ENCODE measurements at places on chromosomes 1 and 21.

GRCh38 chr1:219113261-219113660, 60.4 kb upstream of the LYPLAL1 start:
- DNase-seq = no peak

DNA sequence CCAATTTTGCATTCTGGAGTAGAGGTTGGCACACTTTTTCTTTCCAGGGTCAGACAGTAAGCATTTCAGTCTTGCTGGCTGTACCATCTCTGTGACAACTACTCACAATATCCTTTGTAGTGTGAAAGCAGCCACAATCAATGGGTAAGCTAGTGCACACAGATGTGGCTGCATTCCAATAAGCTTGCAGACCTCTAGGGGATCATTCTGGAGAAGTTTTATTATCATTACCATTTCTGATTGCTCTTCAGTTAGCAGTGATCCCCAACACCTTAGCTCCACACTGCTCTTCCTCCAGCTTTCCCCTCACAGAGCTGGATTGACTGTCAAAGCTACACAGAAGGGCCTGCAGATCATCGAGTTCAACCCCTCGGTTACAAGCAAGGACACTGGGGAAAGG, 9.1 kb downstream of the RXRG start:
- DNase-seq = no peak

GRCh38 chr1:3457910-3458883, 3.7 kb downstream of the ARHGEF16 start:
- DNase-seq = no peak

GRCh38 chr1:207428783-207429182, 25.3 kb upstream of the CR2 start:
- no peak for DNase-seq

DNA sequence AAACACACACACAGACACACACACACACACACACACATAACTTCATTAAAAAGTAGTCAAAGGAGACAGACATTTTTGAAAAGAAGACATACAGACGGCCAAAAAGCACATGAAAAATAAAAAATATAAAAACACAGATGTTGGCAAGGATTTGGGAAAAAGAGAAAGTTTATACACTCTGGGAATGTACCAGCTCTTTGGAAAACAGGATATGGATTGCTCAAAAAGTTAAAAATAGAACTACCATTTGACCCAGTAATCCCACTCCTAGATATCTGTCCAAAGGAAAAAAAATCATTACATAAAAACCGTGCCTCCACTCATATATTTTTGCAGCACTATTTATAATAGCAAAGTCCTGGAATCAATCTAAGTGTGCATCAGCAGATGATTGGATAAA, 128.4 kb upstream of the C21orf91 start:
- DNase-seq = no peak

GRCh38 chr1:91846007-91846638, 39.8 kb downstream of the TGFBR3 start:
- no peak for DNase-seq
